ENCODE measurements at places on chromosomes 7 and 10.

GRCh38 chr7:105909742-105910141, 33.3 kb upstream of the ATXN7L1 start:
- no peak for DNase-seq

DNA sequence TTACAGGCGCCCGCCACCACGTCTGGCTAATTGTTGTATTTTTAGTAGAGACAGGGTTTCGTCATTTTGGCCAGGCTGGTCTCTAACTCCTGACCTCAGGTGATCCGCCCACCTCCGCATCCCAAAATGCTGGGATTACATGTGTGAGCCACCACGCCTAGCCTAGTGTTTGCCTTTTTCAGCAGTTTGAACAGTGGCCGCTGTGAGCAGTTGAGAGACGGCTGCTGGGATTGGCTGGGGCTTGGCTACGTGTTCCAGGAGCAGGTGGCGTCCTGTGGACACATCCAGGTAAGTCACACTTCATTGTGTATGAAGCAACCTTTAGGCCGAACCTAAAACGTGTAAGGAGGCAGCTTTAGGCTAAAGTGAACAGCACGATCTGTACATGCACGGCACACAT, 231.8 kb upstream of the PITRM1 start:
- DNase-seq: no peak

GRCh38 chr7:26369593-26369992, 77.9 kb downstream of the SNX10 start:
- no peak for DNase-seq

DNA sequence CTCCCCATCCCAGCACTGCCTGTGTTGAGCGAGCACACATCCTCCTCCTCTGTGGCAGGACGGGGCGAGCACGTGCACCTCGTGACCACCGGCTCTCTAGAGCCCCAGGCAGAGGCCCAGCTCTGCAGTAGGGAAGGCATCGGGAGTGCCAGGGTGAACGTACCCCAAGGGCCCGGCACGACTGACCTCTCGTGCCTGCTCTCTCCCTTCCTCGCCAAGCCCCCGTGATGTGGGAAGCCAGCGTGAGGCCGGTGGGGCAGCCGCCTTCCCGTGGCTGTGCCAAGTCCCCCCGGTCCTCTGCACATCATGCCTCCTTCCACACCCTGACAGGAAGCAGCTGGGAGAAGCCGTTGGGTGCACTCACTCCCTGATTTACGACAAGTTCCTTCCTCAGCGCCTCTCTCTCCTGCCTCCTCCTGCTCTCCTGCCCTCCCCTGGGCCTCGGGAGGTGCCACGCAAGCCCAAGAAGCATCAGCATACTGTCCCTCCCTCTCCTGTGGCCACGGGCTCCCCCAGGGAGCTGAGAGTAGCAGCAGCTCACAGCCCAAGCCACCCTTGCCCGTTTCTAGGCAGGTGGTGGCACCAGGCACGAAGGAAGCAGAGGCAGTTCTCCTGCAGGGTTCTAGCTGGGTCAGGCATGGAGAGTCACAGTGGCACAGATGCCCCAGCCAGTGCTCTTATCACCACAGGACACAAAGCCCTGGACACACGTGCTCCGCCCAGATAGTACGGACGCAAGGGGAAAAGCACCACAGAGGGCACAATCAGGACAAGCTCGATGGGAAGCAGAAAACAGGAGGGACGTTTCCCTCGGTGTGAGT, 47.0 kb downstream of the AMZ1 start:
- DNase-seq: no peak

DNA sequence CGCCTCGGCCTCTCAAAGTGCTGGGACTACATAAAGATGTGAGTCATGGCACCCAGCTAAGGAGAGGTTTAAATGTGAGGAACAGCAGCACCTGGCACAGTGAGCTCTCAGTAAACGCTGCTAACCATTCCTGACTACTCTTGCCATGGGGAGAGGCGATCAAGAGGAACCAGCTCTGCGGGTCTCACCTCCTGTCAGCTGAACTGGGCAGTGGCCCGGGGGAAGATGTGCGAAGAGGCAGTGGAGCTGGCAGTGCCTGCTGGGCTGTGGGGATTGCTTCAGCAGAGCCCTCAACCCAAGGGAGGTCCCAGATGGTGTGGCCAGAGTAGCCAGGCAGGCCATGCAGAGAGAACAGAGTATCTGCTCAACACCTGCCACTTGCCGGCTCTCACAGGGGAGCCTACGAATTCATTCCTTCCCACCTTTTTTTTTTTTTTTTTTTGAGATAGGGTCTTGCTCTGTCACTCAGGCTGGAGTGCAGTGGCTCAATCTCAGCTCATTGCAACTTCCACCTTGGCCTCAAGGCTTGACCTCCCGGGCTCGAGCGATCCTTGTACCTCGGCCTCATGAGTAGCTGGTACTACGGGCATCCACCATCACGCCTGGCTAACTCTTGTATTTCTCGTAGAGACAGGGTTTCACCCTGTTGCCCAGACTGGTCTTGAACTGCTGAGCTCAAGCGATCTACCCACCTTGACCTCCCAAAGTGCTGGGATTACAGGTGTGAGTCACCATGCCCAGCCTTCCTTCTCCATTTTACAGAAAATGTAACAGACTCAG, 6.8 kb downstream of the POLM start:
- no peak for DNase-seq

- DNase-seq: no peak
Observed at GRCh38 chr7:128020159-128020558, 11.1 kb downstream of the LRRC4 start.

GRCh38 chr7:102080019-102080433, 206.6 kb upstream of the SH2B2 start:
- DNase-seq: no peak

DNA sequence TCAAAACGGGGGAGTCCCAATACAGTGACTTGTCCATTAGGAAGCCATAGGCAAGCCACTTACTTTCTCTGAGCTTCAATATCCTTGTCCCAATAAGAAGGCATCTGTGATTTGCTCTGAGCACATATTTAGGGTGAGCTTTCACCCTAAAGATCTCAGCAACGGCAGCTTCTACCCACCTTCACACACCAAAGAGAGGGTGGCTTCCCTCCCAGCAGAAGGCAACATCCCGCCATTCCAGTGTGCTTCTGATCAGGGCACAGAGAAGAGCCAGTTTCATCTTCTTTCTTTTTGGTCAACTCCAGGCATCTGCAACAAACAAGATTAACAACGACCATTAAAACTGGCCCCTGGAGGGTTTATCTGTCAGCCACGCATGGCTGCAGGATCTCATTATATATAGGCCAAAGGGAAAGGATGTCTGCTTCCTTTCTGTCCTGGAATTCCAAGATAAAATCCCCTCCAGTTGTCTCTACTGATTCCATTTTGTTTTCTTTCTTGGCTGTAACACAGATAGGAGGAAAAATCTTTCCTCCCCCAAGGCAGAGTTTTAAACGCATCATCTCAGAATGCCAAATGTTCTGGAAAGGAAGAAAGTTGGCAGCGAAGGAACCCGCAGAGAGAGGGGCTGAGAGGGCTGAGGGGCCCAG, 491 bp upstream of the SH2D4B start:
- DNase-seq: no peak

- no peak for DNase-seq
Observed at GRCh38 chr7:106238830-106239229, 46.0 kb downstream of the NAMPT start.

GRCh38 chr7:1812509-1813393, 142.7 kb downstream of the ELFN1 start:
- no peak for DNase-seq

- no peak for DNase-seq
Observed at GRCh38 chr7:78368771-78369170, 570.2 kb downstream of the PHTF2 start.

- DNase-seq: no peak
Observed at GRCh38 chr10:43796781-43797180, 148.1 kb upstream of the ZNF32 start.

DNA sequence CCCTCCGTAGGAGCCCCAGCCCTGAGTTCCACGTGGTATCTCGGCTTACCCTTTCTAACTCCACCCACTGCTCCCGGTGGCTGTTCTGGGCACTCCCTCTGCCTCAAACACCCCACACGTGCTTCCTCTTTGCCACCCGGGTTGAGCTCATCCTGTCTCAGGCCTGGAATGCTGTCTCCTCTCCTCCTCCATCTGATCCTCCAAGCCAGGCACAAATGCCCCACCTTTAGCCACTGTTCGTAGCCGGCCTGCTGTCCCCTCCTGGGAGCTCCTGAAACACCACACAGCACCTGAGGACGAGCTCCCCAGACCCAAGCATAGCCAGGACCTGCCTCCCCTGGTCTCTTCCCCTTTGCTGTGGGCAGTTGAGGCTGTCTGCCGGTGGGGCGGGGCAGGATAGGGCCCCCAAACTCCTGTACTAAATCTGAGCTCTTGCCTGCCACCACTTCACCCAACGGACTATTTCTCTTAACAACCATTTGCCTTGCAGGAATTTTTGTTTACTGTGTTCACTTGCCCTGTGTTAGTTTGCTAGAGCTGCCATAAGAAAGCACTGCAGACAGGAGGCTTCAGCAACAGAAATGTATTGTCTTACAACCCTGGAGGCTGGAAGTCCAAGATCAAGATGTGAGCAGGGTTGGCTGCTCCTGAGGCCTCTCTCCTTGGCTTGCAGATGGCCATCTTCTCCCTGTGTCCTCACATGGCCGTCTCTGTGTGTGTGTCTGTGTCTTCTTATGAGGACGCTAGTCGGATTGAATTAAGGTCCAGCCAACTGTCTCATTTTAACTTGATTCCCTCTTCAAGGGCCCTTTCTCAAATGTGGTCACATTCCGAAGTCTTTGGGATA, 58.3 kb upstream of the SHH start:
- no peak for DNase-seq

DNA sequence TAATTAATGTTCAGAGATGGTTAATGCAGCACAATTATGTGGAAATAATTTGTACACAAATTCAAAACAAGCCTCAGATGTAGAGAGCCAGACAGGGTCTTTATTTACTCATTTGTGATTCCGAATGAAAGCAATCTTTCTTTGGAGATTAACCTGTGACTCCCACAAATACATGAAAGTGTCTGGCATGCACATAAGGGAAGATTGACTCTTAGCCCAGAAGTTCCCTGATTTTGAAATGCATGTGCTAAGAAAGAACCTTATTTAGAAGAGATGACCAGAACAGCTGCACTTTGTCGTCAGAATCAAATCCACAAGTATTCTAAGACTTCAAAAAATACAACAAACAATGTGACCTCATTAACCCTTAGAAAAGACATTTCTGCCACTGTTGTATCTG, 45.1 kb downstream of the RNLS start:
- no peak for DNase-seq

- no peak for DNase-seq
Observed at GRCh38 chr7:50812841-50813475, 30.3 kb upstream of the GRB10 start.

DNA sequence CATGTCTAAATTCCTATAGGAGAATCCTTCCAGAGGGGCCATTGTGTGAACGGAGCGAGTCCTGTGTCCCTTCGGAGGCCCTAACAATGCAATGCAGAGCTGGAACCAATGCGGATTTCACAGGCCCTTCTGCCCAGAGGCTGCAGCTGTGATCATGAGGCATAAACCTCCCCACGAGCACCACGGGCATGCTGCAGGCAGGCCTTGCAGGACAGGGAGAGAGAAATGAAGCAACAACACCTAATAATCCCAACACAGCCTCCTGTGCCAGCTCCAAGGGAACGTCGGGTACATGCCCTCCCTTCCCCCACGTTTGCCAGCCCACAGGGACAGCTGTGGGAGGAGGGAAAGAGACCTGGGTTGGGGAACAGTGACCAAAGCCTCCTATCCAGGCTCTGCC, 74.4 kb downstream of the TNS3 start:
- no peak for DNase-seq

GRCh38 chr10:10642751-10643150, 374.9 kb upstream of the CELF2 start:
- no peak for DNase-seq

DNA sequence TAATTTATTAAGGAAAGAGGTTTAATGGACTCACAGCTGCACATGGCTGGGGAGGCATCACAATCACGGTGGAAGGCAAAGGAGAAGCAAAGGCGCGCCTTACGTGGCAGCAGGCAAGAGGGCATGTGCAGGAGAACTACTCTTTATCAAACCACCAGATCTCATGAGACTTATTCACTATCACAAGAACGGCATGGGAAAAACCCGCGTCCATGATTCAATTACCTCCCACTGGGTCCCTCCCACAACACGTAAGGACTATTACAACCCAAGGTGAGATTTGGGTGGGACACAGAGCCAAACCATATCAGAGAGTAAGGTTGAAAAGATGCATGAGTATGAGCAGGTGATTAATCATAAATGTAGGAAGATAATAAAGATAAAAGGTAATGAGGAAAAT, 3.2 kb upstream of the JCAD start:
- DNase-seq: no peak

- no peak for DNase-seq
Observed at GRCh38 chr10:119642556-119643111, 8.5 kb upstream of the BAG3 start.

GRCh38 chr7:112129655-112130323, 76.4 kb downstream of the DOCK4 start:
- no peak for DNase-seq

DNA sequence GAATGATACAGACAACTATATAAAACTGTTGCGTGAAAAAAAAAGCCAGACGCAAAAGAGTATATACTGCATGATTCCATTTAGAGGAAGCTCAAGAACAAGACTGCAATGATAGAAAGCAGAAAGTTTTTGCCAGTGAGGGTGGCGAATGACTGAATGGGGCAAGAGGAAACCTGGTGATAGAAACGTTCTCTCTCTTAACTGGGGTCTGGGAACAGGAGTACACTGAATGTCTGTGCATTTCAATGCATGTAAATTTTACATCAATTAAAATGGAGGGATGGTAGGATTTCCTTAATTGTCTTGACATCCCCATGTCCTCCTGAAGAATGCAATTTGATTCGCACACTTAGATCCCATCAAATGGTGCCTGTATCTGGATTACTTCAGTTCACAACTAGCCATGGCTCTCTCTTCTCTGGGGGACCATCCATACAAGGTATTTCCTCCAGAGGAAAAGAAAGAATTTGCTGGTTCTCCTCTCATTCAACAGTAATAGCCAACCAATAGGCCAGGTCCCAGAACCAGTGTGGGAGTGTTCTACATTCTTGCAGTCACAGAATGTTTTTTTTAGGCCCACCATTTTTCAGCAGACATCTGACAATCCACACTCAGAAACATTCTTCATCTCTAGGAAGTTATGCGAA, 221.0 kb upstream of the KLF14 start:
- no peak for DNase-seq

DNA sequence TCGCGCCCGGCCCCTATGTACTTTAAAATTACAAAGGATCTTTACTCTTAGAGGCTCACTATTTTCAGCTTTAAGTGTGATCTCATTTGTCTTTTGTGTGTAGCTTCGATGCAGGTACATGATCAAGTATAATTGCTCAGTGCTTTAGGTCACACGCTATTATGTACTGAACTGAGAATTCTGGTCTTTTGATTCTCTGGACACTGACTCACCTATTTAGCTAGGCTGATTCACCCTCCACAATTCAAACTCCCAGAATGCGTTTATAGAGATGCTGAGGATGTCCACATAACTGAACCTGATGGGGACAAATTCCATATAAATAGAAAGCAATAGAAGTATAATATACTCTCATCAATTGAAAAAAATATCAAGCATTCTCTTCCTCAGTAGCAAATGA, 57.8 kb downstream of the PRKCQ start:
- DNase-seq: no peak
